ENCODE measurements at places on chromosomes 7 and 10.

DNA sequence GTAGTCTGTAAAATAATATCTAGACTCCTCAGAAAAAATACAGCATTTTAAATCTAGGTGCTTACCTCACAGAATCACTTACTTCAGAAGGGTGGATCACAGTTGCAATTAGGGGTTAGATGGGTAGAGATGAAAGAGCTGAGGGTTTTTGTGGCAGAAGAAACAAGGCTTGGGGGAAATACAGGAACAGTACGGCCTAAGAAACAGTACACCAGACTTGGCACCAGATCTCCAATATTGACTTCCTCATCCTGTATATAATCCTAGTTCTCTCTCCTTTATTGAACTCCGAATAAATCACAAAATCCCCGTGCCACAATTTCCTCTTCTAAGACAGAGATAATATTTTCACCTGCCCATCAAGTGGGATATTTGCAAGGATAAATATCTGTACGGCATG lies 14.3 kb downstream of the CEP41 start:
- no peak for DNase-seq

DNA sequence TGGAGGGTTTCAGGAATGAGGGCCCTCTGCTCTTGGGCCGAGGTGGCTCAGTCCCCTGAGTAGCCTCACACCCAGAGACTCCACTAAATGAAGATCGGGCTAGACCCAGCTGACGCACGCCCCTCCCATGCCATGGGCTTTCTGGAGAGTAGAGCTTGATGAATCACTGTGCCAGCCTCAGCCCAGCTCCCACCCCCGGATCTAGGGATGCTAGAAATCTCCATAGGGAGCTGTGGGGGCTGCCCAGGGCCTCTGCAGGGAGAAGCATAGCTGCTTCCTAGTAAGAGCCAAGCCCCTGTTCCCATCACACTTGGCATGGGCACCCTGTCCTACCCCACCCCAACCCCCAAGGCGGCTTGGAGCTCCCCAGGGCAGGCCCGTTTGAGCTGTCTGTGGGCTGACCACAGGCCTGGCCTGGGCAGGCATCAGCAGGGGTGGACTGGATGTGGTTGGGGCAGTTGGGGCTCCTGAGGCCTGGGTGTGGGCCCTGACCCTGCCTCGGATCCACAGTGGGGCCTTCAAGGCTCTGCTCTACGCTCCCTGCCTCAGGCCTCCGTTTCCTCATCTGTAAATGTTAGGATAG lies 121.2 kb downstream of the ZMIZ1 start:
- no peak for DNase-seq

GRCh38 chr10:128865436-128866195 lies 601.4 kb upstream of the MGMT start:
- DNase-seq, result no peak

GRCh38 chr7:5393748-5394147 lies 29.9 kb downstream of the TNRC18 start:
- DNase-seq, result no peak

- no peak for DNase-seq
Measured at GRCh38 chr10:121771966-121772365, 155.9 kb downstream of the ATE1 start.

GRCh38 chr10:13820119-13820963 lies 233.6 kb downstream of the PRPF18 start:
- DNase-seq, result peak; percentile 19

DNA sequence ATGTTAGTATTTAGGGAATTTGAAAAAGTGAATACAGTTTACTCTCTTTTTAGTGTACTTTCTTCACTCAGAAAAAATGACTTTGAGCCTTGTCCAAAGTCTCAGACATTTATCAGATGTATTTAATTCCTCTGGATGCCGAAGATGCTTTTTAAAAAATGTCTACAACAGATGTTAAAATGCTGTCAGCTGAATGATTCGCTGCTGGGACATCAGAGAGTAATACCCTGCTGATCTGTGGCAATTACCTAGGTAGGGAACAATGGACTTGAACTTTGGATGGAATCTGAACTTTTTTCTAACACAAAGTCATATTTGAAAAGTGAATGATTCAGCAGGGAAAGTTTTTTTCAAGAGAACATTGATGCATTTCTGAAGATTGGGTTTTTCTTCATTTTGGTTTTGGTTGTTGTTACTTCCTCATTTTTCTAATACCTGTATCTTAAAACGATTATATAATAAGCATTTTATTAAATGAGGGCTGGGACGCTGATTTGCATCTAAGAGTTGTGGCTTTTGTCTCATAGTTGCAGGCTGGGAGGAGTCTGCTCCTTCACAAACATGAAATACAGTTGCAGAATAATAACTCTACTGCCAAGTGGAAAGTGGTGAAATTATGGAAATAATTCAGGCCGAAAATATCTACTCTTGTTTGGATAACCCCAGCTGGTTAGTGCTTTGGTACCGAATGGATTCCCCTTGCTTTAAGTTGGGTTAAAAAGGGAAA lies 98.0 kb downstream of the SPAG6 start:
- no peak for DNase-seq

DNA sequence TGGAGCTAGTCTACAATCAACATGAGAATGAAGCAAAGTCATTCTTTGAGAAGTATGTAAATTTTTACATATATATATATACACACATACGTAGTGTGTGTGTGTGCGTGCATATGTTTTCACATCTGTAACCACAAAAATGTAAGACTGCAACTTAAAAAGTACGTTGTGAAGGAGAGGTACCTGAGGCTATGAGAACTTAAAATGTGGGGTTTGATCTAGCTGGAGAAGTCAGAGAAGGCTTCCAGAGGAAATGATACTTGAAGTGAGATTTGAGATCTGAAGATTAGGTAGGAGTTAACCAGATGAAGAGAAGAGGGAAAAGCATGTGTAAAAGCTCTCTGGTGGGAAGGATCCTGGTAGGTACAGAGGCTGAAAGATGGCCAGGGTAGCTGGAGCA lies 5.8 kb downstream of the TAF5 start:
- no peak for DNase-seq

- DNase-seq, result no peak
Measured at GRCh38 chr7:1922870-1923236, 252.8 kb downstream of the ELFN1 start.

GRCh38 chr10:66277481-66277880 lies 648.4 kb upstream of the LRRTM3 start:
- DNase-seq, result no peak

GRCh38 chr7:139783647-139784385 lies 6.0 kb upstream of the HIPK2 start:
- DNase-seq, result no peak

DNA sequence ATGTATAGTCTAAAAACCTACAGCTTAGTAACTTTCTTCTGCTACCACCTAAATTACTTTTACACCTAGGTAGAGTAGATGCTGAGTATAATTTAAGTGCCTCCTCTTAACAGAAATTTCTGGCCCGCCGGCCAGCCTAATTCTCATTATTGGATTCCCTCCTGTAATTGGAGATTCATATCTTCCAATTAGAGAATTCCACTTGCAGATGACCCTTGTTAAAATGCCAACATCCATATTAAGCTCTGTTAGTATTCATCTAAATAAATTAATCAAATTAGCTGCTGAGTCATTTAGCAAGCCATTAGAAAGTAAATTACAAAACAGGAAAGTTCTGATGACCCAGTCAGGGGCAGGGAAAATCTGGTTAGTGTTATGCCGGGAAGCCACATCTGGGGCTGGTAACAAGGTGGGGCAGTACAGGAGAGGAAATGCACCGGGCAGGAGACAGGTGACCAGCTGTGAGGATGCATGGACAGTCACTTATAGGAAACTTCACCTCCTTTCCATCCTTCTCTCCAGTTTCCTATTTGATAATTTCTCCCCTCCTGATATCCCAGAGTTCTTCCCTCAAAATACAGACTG lies 82.8 kb downstream of the ORC5 start:
- DNase-seq, result no peak

DNA sequence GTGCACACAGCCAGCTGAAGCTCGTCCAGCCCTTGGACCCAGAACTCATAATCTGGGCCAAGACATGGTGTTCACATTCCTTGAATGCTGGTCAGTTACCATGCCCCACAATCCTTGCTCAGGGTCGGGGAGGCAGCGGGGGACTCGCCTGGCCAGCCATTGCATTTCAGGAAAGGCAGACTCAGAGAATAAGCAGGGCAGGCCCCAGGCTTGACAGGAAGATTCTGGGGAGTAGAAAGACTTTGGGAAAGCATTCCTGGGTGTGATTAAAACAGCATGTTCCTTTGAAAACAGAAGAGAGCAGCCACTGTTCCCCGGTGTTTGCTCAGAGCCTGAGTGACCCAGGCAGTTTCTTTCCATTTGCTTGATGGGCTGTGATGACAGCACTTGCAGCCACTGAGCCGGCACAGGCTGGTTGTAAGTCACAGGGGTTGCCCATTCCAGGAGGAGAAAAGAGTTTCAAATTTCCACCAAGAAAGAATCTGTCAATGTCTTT lies 473.7 kb downstream of the TYW1 start:
- DNase-seq, result no peak

DNA sequence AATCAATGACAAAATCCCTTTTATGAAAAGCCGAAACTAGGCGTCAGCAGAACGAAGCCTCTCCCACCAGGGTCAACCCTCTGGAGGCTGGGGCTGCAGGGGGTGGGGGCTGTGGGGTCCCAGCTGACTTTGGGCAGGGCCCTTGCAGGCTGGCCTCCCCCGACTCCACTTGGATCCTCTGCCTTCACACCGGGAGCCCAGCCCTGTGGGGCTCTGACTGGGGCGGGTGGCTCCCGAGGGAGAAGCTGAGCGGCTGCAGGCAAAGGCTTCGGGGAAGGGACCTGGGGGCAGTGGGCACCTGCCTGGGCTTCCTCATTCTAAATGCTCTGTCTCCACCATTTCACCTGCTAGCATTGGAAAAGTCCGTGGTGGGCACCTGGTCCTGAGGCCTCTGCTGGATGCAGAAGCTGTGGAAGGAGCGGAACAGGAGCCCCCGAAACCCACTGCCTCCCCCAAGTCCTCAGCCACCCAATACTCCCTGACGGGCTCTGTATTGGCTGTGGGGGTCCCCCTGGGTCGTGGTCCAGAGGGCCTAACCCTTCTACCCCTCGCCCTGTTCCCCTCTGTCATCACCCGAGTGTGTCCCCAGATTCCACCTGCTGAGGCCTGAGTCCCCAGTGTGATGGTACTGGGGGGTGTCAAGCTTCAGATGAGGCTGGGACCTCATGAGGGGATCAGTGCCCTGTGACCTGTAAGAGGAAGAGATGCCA lies 108.6 kb downstream of the DNAJB6 start:
- DNase-seq, result no peak

DNA sequence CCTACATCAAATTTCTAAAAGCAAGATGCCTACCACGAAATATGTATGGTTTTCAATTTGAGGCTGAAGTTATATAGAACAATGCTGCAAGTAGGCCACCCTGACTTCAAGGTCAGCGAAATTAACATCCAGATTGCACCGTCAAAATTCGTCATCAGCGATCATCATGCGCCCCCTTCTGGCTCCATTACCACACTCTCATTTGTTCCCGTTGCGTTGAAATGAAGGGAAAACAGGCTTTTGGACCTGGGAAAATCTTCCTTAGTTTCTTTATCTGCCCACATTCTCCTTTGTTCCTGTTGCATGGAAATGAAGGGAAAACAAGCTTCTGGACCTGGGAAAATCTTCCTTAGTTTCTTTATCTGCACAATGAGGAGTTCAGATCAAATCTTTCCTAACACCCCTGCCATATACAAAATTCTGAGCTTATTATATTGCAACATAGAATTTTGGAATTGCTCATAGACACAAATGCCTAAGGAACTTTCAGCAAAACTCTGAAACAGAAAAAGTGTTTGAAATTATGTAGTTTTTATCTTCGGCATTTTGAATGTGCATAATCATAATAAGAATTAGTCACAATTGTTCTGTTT lies 98.2 kb upstream of the PRKCQ start:
- DNase-seq, result peak; percentile 72

DNA sequence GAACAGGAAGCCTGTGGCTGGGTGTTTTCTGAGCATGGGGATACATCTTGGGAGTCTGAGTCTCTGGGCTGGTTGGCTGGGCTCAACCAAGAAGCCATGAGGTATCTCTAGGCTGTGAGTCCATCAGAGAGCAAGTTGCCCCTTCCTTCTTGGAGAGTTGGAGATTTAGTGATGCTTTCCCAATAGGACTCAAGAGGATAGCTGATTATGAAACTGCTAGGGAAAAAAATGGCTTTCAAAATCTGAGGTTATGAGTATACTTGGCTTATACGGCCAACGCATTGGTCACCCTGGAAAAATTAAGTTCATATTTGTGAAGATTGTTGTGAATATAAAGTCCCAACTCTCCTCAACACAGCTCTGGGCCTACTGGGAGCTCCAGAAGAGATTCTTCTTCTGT lies 162.7 kb upstream of the KMT2E start:
- DNase-seq, result no peak

DNA sequence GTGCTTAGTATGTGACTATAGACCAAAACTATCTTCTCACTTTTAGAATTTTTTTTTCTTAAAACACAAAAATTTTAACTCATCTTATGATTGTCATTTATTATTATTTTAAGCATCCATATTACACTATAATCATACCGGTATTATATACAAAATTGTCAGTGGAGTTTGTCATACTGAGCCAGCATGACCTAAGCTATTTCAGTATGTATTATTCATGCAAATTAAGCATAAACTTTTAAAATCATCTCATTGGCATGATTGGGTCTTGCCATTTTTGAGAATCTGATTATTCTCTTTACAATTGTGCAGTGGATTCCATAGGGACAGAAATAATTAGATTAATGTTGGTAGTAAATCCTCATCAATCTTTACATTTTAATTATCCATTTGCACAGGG lies 46.2 kb upstream of the STMP1 start:
- DNase-seq, result no peak

- peak; percentile 67 for DNase-seq
Measured at GRCh38 chr10:14032406-14032998, 298.2 kb downstream of the FRMD4A start.

GRCh38 chr7:134512271-134512670 lies 15.1 kb upstream of the AKR1B10 start:
- DNase-seq, result no peak

GRCh38 chr7:56092789-56093531 lies at the start of gene PHKG1:
Gene PHKG1 (minus strand): TSS chr7:56092952. CDS start chr7:56088941, 4,011 bp downstream.
- no peak for DNase-seq

DNA sequence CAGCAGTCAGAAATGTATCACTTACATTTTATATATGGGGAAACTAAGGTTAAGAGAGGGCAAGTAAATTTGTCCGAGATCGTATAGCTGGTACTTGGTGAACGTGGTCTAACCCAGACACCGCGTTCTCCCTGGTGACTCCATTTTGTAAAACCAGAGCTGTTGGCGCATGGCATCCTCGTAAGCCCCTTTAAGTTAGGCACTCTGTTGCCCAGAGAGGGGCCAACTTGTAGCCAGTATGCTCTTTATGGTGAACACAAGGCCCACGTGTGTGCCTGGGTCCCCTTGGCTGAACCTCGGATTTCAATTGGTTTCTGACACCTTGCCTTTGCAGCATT lies 39.7 kb upstream of the ZNF518A start:
- DNase-seq, result no peak
